ENCODE measurements at places on chromosomes 7 and 10.

DNA sequence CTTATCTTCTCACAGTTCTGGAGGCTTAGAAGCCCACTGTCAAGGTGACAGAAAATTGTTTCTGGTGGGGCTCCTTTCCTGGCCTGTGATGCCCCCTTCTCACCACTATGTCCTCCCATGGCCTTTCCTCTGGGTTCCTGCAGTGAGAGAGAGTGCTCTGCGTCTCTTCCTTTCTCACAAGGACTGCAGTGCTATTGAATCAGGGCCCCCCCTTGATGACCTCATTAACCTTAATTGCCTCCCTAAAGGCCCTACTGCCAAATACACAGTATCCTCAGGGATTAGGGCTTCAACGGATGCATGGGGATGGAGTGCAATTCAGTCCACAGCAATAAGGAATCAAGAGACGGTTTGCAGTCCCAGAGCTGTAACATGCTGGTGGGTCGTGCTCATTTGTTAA is 82.0 kb upstream of the GRB10 start:
- DNase-seq = no peak

DNA sequence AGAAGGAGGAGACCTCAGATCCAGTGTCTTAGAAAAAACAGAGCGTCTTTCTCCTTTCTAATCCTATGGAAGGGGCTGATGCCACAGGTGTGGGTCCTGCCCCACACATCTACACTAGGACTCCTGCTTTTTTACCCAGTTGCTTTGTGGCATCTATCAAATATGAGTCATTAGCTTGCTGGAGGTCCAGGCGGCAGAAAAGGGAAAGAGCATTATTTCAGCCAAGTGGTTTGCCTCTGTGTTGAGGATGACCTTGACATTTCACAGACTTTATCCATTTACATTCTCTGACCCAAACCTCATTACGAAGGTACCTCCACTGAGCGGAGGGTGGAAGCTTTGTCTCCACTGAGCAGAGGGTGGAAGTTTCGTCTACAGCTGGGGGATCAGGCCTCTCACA is 308.4 kb upstream of the KLF6 start:
- DNase-seq = no peak

GRCh38 chr7:16803881-16804673 is 722 bp downstream of the AGR2 start:
- DNase-seq = no peak

DNA sequence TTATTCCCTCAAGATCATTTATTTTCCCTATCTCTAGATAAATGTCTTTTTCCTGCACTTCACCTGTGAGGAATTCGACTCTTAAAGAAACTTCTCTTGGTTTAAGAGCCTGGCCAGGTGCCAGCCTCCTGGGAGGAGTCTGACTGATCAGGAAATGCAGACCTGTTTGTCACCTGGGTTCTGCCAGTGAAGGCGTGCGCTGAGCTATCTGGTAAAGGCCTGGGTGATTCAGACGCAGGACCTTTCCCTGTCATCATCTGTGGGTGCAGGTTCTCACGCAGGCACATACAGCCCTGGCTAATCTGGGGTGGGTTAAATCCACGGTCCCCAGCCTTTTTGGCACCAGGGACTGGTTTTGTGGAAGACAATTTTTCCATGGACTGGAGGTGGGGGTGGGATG is 65.3 kb upstream of the AQP1 start:
- no peak for DNase-seq

- DNase-seq = no peak
Observed at GRCh38 chr7:100786323-100786722, 41.0 kb downstream of the EPHB4 start.

- peak; percentile 91 for DNase-seq
Observed at GRCh38 chr7:129612112-129613015, 844 bp downstream of the NRF1 start.

- no peak for DNase-seq
Observed at GRCh38 chr7:134356421-134356936, 39.7 kb upstream of the SLC35B4 start.

DNA sequence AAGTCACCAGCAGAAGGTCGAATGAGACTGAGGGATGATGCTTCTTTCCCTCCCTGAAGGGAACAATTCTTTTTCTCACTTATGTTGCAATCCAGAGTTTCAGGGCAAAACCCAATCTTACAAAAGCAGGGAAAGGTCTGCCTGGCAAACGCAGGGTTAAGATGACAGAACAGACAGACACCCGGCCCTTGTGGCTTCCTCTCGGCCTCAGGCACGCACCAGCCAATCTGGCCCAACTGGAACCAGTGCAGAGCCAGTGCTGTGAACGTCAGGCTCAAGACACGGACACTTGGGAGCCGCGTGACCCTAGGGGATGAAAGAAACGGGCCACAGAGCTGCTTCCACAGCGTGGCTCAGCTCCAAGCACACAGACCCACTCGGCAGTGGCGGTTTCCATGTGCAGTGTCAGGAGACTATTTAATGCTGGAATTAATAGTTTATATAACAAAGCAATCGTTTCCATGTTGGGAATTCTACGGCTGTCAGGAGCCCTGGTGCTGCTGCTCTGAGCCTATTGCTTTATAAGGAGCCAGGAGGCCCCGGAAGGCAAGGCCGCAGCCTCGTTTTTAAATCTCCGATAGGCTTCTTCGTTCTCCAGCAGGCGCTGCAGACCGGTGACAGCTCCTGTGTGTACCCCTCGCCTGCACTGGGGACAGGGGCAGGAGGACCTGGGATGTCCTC is 198.4 kb downstream of the DIP2C start:
- DNase-seq = no peak

All from posterior cingulate gyrus (tissue), 11 donors.